Stimulated activated CD8-positive, alpha-beta memory T cell treated with anti-CD3 and anti-CD28 coated beads, Interleukin-7, amount 100 ng/mL, for 1 hour (primary cell): ENCODE measurements at places on chromosomes 4 and X.

GRCh38 chr4:144336633-144337032, 196.1 kb upstream of the GYPA start:
- DNase-seq: no peak

DNA sequence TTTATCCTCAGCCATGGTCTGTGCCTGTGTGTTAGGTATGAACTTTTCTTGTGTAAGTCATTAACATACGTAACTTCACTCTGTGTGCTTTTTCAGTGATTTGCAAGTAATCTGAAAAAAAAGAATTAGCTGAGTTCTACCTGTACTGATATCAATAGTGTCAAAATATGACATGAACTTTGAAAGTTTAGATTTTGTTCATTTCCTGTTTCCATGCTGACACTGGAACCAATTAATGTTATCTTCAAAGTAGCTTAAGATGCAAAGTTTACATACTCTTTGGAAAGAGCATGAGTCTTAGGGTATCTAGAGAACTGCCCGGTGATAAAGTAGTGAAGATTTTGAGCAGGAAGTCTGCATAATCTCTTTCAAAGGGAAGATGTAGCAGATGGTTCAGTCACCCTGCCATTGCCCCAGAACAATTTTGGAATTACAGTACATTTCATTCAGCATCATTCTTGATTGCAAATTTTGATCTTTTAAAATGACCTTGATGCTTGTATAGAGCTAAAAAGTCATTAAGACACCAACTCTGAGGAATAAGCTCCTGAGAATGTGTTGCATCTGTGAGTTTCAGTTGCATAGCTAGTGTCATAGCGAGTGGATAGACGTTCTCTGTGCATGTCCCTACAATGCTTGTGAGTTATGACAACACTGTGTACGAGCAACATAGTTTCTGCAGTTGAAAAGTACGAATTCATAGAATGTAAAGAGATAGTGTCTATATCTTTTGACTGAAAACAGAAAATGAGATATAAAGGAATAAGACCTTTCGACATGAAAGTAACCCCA, 130.5 kb downstream of the PTTG2 start:
- no peak for DNase-seq

- DNase-seq: no peak
Measured at GRCh38 chr4:105357258-105357980, 116.4 kb downstream of the PPA2 start.

DNA sequence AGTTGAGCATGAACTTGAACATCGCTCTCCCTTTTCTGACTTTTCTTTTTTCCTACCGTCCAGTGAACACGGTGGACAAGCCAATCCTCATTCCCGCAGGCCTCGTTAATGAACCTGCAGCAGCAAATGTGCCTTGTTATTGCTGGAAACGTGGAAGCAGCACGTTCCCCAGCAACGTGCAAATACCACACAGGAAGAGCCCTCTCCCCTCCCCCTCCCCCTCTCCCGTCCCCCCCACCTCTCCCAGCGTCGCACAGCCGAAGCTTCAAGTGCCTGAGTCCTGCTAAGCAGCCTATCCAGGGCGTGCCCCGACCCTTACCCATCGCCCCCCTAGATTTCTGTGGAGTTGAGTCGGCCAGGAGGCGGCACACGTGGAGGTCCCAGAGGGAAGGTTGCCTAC, 219.9 kb downstream of the BCOR start:
- no peak for DNase-seq

DNA sequence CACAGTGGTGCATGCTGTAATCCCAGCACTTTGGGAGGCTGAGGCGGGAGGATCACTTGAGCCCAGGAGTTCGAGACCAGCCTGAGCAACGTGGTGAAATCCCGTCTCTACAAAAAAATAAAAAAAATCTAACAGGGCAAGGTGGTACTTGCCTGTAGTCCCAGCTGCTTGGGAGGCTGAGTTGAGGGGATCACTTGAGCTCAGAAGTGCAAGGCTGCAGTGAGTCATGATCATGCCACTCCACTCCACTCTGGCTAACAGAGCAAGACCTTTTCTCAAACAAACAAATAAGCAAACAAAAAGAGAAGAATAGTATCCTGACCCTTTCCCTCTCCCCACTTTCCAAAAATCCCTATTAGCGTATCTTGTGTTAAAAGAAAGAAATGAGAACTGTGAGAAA, 52.7 kb downstream of the NPY1R start:
- no peak for DNase-seq

DNA sequence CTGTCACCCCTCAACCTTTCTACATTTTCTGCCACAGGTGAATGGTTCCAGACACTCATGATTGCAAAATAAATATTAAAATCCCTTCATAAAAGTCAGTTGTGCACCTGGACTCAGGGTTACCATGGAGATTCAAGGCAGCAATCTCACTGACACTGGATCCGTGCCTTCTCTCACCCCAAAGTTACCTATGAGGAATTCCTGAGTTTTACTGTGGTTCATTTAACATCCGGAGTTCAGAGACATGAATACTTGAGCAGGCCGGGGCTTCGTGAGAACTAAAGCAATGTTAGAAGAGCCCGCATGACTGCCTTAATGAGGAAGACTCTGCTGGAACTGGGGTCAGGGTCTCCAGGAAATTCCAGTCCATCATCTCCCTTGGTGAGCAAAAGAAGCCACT, 12.5 kb upstream of the CLNK start:
- DNase-seq: no peak

- DNase-seq: no peak
Measured at GRCh38 chr4:82711158-82711785, 87.3 kb downstream of the SCD5 start.

DNA sequence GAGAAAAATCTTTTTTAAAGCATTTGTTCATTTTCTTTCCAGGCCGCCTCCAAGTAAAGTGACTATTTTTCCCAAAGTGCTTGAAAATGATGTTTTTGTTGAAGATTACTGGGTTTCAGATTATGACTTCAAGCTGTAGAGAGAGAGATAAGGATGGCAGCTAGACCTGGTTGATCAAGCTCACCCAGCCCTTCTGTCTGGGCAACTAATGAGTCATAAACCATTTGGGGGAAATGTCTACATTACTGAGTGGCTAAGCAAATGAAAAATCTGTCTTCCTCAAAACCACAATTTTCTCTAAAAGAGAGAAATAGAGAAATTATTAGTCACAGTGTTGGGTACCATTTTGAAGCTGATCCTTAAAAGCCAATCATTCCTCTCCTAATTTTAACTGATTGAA, 355.4 kb upstream of the CPEB2 start:
- no peak for DNase-seq

DNA sequence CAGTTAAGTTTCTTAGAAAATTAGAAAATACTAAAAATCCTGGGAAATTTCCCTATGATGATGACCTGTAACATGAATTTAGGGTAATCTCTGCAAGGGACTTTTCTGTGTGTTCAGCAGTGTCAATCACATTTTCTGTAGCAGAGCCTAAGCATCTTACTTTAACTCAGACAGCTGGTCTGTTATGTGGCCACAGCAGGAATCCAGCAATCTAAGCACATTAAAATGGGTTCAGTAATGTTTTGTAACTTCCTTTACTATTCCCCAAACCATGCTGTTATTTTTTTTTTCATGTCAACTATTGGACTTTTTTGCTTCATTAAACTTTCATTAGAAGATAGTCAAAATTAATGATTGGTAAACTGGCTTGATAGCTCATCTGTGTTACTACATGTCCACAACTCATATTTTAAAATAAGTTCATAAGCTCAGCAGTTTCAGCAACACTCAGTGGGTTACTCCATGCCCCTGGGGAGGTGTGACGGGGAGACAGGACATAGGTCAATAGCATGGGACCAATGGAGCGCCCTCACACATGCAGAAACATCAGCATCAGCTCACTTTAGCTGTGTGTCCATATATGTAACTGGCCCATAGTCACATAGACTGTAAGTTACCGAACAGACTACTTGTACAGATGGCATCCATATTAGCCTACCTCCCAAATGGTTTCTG, 168.0 kb upstream of the PACRGL start:
- DNase-seq: no peak

- DNase-seq: no peak
Measured at GRCh38 chr4:185846505-185847150, 34.6 kb upstream of the SORBS2 start.

DNA sequence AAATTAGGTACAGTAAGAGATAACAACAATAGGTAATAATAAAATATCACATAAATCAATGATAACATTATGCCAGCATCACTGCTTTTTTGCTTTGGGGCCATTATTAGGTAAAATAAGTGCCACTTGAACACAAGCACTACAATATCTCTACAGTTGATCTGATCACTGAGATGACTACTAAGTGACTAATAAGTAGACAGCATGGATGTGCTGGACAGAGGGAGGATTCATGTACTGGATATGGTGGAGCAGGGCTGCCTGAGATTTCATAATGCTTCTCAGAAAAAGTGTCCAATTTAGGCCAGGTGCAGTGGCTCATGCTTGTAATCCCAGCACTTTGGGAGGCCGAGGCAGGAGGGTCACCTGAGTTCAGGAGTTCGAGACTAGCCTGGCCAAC, 137.8 kb upstream of the IL1RAPL2 start:
- DNase-seq: no peak

- DNase-seq: peak; percentile 62
Measured at GRCh38 chr4:48047421-48047844, 30.9 kb downstream of the NIPAL1 start.

GRCh38 chrX:9576059-9576458, 111.2 kb downstream of the TBL1X start:
- no peak for DNase-seq

DNA sequence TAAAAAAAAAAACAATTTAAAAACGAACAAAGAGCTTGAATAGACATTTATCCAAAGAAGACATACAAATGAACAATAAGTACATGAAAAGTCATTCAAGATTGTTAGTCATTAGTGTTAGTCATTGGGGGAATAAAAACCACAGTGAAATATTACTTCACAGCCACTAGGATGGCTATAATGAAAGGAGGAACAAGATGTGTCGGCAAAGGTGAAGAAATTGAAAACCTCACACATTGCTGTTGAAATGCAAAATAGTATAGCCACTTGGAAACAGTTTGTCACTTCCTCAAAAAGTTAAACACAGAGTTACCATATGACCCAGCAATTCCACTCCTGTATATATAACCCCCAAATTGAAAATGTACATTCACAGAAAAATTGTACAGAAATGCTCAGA, 45.2 kb upstream of the SLC39A8 start:
- no peak for DNase-seq

DNA sequence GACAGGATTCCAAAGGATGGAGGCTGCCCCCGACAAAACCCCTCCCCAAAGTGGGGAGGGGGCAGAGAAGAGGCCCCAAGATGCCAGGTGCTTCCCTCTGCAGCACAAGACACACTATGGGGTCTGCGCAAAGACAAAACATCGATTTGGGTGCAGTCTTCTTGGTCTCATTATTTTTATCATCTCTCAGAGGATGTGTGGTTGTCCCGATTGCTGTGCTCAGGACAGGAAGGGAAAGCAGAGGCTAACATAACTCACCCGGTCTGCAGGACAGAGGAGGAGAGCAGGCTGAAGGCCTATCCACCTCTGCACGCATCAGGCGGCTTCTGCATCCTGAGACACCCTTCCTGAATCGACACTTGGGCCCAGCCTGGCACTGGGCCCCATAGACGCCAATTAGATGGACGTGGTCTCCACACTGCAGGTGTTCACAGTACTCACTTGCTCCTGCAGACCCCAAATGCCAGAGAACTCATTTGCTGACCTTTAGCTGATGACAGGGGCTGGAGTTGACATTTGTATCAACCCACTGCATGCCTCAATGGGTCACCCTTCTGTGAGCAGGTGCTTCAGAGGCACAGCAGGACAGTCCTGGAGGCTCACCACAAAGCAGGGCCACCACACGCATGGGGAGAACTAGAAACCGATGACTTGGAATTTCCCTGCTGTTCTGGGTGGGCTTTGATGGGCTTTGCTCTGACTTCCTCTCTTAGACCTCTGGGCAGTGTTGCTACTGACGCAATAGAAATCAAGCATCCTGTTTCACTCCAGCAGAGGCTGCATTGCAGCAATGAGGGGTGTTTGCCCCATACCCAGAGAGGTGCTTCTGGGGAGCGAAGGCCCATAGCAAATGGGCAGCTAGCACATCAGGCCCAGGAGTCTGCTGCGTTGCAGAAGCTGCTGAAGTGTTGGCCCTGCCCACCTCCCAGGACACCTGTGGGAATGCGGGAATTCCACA, 96.3 kb upstream of the ENPP6 start:
- no peak for DNase-seq

GRCh38 chr4:15502384-15502783, 32.7 kb downstream of the CC2D2A start:
- no peak for DNase-seq

- no peak for DNase-seq
Measured at GRCh38 chr4:90503677-90504076, 376.5 kb downstream of the CCSER1 start.

- DNase-seq: no peak
Measured at GRCh38 chrX:19121898-19122640, at the start of gene ADGRG2. Gene ADGRG2 (minus strand): TSS chrX:19122468. CDS start chrX:19068834, 53,634 bp downstream.

GRCh38 chr4:141654098-141654497, 17.7 kb downstream of the IL15 start:
- DNase-seq: no peak

GRCh38 chr4:41877020-41877796, 58.0 kb upstream of the TMEM33 start:
- no peak for DNase-seq

DNA sequence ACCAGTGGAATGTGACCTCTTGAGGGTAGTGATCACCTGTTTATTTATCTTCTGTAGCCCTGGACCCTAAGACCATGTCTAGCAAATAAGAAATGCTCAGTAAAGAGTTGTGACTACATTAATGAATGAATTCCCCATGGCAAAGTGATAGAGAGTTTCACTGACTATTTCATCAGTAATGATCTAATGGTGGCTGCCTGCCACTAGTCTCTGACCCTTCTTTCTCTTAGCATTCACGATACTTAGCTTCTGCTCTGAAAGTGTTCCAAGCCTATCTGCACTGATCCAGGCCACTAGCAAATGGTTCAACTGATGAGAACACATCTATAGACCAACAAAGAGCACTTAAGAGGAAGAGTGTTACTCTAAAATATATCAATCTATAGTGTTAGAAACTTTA, 50.0 kb upstream of the RASGEF1B start:
- no peak for DNase-seq

- DNase-seq: no peak
Measured at GRCh38 chr4:15035159-15035558, 32.9 kb downstream of the CPEB2 start.

DNA sequence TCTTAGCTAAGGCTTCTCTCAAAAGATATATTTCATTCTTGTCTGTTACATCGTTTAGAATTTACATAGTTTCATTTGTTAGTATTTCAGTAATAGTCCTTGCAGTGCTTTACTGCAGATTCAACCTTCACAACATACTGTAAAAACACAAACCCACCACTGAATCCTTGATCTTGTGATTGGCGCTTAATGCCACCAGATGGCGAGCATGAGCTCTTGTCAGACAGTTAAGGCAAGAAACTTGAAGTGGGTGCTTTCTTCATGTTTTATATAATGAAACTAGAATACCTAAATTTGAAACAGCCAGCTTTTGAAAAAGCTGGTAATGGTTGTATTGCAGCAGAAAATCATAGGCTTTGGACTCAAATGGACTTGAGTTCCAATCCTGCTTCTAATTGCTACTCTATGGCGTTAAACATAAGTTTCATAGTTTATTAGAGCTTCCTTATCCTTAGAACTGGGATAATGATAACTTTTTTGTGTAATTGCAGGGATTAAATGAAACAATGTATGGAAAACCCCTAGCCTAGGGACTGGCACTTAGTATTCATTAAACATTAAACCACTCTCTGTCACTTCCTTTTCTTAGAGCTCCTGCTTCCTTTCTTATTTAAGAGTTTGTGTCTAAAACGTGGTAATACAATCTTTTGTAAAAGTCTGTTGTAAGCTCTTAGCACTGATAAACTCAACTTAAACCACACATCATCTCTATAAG, 95.1 kb downstream of the USP9X start:
- DNase-seq: no peak
